Posterior vena cava (tissue), 2 donors: ENCODE measurements at places on chromosomes 3 and 15. TPM values are rescaled to one million over a fixed set of nuclear protein-coding genes. Genes with fewer than 3 reads are reported as not detected.
A peak's percentile ranks its signal among the peaks of the same experiment; 100 is the strongest.

GRCh38 chr15:24659622-24660021 lies 16.0 kb upstream of the NPAP1 start:
- no peak for DNase-seq

Gene WDR93
- total RNA-seq = not detected

GRCh38 chr3:58706395-58707167 lies 40.0 kb upstream of the FAM3D start:
- DNase-seq = no peak

GRCh38 chr3:108804966-108805365 lies 17.6 kb upstream of the TRAT1 start:
- no peak for DNase-seq

DNA sequence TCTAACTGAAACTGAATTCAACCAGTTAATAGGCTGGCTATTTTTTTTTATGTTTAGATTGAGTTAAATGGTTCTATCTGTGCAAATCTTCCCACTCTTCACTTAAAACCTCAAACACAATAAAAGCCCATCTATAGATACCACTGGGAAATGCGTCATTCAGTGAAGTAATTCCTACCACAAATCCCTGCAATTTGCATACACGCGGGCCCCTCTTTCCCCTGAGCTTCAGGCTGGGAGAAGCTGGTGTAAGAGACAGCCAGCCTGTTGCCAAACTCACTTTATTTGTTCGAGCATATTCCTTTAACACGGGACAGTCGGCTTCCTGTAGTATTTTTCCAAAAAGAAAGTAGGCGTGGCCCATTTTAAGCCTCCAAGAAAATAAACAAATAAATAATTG lies 26.0 kb upstream of the MCTP2 start:
- DNase-seq = no peak

Gene KLHL40
- not detected for total RNA-seq

Gene ONECUT1
- not detected for total RNA-seq

Gene RGMA
- 20.3 TPM for total RNA-seq

DNA sequence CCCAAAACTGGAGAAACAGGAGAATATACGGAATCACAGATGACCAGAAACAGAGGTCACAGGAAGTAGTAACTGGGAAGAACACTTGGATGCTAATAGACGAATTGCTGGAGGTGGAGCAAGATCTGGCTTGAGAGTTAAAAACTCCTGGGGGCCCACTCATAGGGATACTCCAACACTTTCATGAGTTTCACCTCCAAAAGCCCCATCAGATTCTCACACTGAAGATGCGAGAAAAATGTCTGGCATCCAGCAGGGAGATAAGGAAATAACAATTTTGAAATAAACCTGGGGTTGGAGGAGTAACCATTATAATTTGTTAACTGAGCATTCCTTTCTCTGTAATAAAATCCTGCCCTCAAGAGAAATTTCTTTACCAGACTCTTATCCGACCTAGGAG lies 154.0 kb downstream of the ANXA2 start:
- no peak for DNase-seq

DNA sequence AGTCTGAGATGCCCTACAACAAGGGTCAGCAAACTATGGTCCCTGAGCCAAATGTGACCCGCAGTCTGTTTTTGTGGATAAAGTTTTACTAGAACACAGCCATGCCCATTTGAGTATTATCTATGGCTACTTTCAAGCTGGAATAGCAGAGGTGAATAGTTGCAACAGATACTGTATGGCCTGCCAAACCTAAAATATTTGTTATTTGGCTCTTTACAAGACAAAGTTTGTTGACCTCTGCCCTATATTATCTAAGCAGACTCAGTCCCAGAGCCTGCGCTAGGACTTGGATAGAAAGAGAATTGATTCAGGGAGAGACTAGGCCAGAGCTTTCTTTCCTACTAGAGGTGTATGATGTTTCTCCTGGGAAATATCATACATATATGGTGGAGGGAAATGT lies 81.7 kb upstream of the NMNAT3 start:
- no peak for DNase-seq

GRCh38 chr3:179526989-179527391 lies 35.7 kb upstream of the ACTL6A start:
- peak; percentile 87 for DNase-seq

- DNase-seq = peak; percentile 42
Observed at GRCh38 chr3:8739757-8740504, 6.3 kb downstream of the CAV3 start.

DNA sequence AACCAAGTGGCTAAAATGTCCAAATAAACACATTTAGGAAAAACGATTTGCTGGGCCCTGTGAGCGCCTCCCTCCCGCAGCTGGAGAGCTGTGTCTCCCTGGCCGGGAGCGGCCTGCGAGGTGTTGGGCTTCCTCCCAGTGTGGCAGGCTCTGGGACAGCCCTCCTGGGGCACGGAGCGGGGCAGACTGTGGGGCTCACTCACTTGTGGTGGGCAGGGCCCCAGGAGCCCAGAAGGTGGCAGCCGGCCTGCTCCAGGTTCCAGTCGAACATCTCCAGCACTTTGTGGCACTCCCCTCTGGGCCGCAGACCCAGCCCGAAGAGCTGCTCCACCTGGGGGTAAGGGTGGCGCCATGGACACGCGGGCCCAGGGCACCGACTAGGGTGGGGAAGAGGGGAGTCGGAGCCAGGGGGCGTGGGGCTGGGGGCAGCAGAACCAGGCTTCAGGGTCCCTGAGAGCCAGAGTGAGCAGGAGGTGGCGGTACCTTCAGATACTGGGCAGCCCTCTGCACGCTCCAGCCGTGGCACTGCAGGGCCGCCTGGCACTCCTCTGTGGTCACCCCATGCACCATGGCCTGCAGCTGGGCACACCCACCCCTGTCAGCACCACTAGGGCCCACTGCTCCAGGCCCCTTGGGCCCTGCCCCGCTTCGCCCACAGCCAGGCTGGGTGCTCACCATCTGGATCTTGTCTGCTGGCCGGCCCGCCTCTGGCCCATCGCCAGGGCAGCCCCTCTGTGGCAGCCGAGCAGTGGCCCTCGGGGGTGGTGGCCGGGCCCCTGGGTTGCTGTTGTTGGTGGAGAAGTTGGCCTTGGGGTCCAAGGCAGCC lies 41.5 kb downstream of the TNK2 start:
- no peak for DNase-seq

GRCh38 chr3:25463836-25464418 lies 35.9 kb downstream of the RARB start:
- DNase-seq = no peak

Gene STRIT1
- total RNA-seq = not detected

- DNase-seq = no peak
Observed at GRCh38 chr3:4850928-4851265, 128.3 kb upstream of the BHLHE40 start.

Gene TEX9
- total RNA-seq = 3.8 TPM

- no peak for DNase-seq
Observed at GRCh38 chr15:94097552-94097951, 133.8 kb upstream of the MCTP2 start.

DNA sequence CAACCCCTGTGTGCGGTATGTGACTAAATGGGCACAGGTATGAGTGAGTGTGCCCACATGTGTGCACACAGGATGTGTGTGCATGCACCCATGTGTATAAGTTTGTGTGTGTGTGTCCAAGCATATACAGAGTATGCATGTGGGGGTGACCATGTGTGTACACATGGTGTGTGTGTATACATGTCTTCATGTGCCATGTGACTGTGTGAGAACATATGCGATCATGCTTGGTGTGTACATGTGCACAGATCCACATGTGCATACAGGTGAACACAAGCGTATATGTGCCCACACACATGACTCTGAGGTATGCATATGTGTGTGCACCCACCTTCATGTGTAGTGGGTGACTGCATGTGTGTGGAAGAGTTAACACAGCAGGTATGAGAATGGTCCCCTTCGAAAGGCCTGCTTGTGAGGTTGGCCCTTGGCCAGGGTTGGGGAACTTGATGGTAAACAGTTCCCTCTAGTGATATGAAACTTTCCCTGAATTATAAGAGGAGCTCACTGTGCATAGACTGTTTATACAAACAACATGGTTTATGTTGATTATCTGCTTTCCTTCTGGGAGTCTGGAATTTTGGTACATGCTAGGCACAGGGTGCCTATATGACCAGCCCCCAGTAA lies 10.3 kb downstream of the PFKFB4 start:
- DNase-seq = no peak

DNA sequence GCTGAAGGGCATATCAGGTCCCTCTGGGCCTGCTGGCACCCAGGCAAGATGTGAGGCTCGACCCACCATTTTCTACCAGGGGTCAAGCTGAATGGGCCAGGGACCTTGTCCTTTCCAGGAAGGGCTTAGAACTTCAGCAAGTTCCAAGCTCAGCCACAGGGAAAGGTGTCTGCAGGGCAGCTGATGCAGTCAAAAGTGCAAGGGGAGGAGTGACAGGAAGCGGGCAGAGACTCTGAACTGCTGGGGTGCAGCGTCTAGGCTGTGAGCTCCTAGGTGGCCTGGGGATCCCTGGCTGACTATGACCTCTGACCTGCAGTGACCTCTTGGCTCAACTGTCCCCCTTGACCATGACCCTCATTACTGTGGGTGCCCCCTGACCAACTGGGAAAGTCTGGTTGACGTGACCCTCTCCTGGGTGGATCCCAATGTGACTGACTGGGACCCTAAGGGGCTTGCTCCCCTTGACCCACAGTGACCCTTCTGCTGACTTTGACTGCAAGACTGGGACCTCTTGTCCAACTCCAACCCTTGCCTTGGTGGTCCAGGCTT lies 14.4 kb upstream of the SEC13 start:
- DNase-seq = no peak

GRCh38 chr3:117479095-117479494 lies 769.5 kb downstream of the TUSC7 start:
- no peak for DNase-seq

DNA sequence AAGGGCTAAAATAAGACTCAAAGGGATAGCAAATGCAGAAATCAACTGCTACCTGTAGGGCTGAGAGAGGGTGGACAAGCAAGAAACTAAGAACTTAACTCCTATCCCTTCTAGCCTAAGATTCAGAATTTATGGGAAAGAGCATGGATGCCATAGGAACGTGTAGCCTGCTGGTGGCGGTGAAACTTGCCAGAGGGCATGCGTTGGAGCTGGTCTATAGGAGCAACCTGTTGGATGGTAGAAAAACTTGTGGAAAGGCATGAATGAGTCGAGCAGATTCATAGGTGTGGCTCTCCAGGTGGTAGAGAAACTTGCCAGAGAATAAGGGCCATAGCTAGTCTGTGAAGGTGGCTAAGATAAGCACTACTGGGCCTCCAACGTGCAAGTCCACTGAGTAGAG lies 137.2 kb downstream of the DOCK3 start:
- no peak for DNase-seq

Gene CLEC3B
- total RNA-seq = 50.0 TPM

GRCh38 chr3:123562547-123562946 lies 22.3 kb downstream of the HACD2 start:
- no peak for DNase-seq

- DNase-seq = no peak
Observed at GRCh38 chr15:55241891-55242290, 45.1 kb upstream of the RSL24D1 start.

Gene SERPINI2
- total RNA-seq = 0.81 TPM

GRCh38 chr3:98699132-98699531 lies 64.0 kb upstream of the ST3GAL6 start:
- DNase-seq = no peak

DNA sequence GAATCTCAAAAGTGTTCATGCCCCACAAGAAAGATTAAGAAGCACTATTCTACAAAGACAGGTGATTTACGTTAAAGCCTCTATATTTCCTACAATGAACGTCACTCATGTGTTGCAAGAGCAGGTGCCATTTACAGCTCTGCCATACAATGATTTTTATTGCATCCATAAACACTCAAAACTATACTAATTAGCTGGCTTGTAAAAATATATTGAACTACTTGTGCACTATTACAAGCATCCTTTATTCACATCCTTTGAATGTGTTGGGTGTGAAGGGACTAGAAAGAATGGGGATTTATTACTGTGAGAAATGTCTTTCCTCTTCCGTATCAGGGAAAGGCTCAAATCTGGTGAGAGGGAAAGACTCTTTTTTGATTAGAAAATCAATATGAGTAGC lies 50.7 kb upstream of the C3orf49 start:
- no peak for DNase-seq

DNA sequence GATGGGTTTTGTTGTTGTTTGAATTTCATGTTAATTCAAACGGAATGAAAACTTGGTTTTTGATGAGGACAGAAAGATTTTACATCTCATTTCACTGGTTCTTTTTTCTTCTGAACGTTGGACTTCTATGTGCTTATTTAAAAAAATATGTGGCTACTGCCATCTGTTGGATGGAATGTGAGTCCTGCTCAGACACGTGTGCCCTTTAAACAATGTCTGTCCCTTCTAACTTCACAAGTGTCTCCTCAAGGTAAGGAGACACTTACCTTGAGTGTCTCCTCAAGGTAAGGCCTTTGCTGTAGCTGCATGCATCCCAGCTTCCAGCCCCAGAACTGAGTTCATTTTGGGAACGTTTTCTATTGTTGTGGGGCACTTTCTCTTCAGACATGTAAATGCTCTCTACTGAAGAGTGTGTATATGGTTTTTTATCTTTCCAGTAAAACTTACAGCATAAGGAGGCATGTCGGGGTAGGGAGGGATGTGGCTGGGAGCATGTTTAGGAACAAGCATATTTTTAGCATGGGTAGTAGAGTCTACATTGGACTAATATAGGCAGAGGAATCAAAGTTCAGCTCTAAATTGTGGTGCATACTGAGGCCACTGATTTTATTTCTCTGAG lies 63.1 kb upstream of the UBE3A start:
- DNase-seq = no peak

- no peak for DNase-seq
Observed at GRCh38 chr3:69240651-69241568, 118.5 kb upstream of the LMOD3 start.

DNA sequence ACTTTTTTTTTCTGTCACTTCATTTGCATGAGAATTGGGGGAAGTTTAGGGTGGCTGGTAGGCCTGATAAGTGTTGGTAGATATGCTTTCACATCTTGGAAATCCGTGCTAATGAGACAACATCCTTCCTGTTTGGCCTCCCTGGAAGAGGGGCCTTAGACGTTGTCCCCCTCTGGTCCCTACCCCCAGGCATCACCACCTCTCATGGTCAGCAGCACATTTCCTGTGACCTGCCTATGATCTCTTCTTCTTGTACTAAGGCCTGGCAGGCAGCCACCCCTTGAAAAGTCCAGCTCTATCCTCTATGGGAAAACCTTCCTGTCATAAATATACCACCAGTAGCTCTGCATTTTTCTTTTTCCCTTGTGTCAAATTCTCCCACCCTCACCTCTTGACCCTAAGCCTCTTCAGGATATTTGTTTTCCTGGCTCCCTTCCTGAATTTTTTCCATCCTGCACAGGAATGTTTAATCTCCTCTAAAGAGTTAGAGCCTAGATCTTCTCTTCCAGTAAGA lies 107.8 kb downstream of the SNRK start:
- no peak for DNase-seq

- no peak for DNase-seq
Observed at GRCh38 chr3:154588831-154589230, 158.8 kb upstream of the GPR149 start.

Gene CHL1
- total RNA-seq = 4.9 TPM
